ENCODE measurements at places on chromosomes 3 and 15.

- no peak for DNase-seq
Measured at GRCh38 chr3:78351334-78351733, 1311.4 kb downstream of the ROBO2 start.

GRCh38 chr3:65945480-65945879 is 93.2 kb downstream of the MAGI1 start:
- no peak for DNase-seq

DNA sequence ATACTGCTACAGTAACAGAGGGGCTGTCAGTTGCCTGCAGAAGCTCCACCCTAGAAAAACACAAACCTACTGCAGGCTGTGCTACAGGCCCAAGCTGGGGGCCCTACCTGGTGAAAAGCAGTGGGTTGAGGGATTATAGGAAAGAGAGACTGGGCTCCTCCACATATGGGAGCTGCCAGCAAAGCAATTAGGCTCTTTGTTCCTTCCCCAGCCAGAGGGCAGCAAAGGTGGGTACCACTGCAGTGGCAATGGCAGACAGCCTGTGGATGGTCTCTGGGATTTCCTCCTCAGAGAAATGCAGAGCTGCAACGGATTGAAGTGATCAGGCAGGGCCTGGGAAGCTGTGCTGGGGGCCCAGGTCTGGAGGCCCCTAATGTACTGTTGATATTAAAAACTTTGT is 19.1 kb upstream of the DNAAF4 start:
- DNase-seq = no peak

GRCh38 chr15:70447928-70448698 is 315.2 kb downstream of the UACA start:
- peak; percentile 26 for DNase-seq

GRCh38 chr3:117856354-117856753 is 1146.8 kb downstream of the TUSC7 start:
- no peak for DNase-seq

DNA sequence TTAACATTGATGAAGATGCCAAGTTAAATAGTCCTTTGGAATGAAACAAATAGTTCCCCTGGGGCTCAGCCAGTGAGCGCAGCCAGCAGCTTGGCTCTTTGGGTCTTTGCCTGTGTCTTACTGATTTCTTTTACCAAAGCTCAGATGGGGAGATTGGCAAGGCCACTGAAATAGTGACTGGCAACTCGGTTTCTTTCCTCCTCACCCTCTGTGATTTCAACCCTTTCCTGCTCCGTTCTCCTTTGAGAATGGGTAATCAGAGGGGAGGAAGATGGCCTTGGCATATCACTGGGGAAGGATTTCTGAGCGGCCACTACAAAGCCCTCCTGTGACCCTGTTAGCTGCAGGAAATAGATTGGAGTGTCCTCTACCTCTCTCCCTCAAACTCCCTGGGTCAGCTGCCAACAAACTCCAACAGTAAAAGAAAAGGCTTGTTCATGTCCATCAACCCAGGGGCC is 337.1 kb upstream of the LRRFIP2 start:
- DNase-seq = no peak

DNA sequence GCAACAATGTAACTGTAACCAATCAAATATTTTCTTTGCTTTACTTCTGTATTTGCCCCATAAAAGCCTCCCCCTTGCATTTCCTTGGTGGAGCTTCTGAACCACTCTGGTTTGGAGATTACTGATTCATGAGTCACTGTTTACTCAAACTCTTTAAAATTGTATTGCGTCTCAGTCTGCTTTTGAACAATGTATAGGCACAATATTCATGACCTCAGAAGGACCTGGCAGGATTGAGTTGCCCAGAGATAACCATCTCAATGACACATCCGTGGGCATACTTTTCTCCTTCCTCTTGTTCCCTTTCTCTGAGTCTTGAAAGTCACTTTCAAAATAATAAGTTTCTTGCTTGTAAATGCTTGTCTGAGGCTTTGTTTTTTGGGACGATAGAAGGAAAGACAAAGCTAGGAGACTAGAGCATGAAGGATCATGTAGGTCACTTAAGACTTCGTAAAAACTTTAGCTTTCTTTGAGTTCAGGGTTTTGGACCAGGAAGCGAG is 57.1 kb upstream of the POU1F1 start:
- DNase-seq = no peak

- DNase-seq = no peak
Measured at GRCh38 chr3:66154444-66154861, 66.3 kb upstream of the SLC25A26 start.

Data from stimulated activated CD4-positive, alpha-beta T cell treated with anti-CD3 and anti-CD28 coated beads, Interleukin-12 subunit alpha, Interleukin-12 subunit beta, amount 100 ng/mL, for 4 hours (primary cell).